ENCODE measurements at places on chromosomes 7 and 10.

- no peak for DNase-seq
Observed at GRCh38 chr7:139829775-139830117, 682 bp downstream of the TBXAS1 start.

DNA sequence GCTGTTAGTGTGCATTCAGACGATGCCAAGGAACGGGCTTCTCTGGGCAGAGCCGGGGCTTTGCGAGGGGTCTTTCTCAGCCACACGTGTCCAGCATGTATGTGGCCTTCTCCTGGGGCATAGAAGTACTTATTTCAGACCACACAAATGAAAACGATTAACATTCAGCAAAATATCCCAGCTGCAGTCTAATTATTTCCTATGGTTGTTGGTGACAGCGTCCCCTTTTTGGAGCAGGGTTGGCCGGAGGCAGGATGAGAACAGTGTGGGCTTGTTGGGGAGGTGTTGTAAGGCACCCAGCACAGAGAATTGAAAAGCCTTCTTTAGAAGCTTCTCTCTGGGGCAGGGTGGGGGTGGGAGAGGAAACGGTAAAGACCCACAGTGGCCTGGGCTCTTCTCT lies 54.2 kb downstream of the PTPRE start:
- DNase-seq = no peak

- DNase-seq = no peak
Observed at GRCh38 chr10:119546009-119546408, 3.5 kb upstream of the RGS10 start.

DNA sequence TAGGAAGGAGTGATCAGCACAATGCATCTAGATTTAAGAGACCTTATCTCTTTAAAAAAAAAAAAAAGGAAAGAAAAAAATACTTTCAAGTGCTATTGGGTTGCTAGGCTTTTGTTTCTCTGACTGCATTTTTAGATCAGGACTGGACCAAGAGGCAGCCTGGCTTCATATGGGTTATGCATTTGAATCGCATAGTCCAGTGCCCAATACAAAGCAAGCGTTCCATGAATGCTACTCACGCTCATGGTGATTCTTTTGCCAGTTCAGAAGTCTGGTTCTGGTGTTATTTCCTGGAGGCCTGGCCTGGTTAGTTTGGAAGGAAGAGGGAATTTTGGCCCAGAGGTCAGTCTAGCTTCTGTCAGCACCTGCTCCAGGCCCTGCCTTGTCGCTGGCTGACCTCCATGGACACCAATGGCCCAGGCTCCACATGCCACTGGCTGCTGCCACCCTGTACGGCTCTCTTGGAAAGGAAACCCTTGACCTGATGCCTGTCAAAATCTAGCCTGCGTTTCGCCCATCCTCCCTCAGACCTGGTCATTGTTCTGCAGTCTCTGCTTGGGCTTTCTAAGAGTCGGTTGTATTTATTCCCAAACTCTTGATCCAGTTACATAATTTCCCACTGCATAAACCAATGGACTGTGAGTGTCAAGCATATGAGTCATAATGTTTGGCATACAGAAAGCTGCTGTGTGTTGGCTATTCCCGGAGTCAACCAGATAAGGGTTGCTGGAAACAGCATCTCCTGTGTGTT lies 74.3 kb upstream of the MKX start:
- no peak for DNase-seq

DNA sequence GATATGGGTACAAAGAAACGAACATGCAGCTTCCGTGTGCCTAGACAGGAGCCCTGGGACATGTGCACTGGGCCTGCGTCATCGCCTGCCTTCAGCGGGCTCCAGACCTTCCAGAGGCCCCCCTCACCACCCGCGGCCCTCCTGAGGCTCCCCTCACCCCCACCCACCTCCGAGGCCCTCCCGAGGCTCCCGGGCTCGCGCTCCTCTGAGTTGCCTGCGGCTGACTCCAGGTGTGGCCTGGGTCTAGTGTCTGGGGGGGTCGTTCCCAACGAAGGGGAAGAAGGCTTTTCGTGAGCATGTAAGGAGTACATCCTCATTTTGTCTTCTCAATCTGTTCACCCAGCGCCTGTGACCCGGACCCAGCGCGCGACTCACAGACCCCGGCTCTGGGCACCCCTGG lies 177.3 kb upstream of the ZNF32 start:
- DNase-seq = no peak

DNA sequence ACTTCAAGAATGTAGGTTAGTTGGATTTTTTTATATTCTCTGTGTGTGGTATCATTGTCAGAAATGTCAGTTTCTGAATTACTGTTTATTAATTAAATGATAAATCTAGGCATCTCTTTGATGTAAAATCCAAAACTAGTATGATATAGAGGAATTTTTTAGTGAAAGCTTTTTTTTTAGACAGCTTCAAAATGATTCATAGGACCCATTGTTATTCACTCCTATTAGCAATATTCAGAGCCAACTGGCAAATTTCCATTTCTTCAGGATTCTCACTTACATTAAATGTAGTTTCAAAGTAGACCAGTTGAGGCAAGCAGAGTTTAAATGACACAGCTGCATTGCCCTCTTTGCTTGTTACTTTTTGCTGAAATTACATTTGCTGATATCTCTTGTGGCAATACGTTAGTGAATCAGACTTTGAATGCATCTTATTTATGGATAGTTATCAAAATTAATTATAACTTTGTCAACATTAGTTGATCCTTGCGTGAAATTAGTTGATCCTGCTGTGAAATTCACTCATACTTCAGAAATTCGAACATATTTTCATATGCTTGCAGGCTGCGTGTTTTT lies 20.3 kb downstream of the ZNF277 start:
- DNase-seq = no peak

GRCh38 chr7:5177060-5177459 lies 13.0 kb upstream of the WIPI2 start:
- no peak for DNase-seq

- DNase-seq = no peak
Observed at GRCh38 chr7:7274782-7275181, 92.4 kb downstream of the C1GALT1 start.

- DNase-seq = no peak
Observed at GRCh38 chr7:24800073-24800472, 42.8 kb upstream of the GSDME start.

DNA sequence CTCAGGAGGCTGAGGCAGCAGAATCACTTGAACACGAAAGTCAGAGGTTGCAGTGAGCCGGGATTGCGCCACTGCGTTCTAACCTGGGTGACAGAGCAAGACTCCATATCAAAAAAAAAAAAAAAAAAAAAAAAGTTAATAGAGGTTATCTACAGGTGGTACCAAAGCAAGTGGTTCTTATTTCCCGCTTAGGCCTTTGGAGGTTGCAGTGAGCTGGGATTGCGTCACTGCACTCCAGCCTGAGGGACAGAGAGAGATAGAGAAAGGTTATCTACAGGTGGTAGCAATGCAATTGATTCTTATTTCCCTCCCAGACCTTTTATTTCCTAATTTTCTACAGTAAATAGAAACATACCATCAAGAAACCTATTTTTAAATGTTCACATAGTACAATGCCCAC lies 98.2 kb downstream of the DLG5 start:
- DNase-seq = no peak

DNA sequence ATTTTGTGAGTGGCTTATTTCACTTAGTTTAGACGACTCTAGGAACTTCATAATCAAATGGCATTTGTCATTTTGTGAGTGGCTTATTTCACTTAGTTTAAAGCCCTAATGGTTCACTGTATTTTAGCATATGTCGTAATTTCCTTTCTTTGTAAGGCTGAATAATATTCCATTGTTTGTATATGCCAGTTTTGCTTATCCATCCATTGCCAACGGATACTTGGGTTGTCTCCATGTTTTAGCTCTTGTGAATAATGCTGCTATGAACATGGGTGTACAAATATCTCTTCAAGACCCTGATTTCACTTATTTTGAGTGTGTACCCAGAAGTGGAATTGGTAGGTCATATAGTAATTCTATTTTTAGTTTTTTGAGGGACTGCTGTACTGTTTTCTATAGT lies 31.8 kb downstream of the DOCK1 start:
- no peak for DNase-seq

- DNase-seq = no peak
Observed at GRCh38 chr10:87952612-87953011, 89.2 kb downstream of the PTEN start.

DNA sequence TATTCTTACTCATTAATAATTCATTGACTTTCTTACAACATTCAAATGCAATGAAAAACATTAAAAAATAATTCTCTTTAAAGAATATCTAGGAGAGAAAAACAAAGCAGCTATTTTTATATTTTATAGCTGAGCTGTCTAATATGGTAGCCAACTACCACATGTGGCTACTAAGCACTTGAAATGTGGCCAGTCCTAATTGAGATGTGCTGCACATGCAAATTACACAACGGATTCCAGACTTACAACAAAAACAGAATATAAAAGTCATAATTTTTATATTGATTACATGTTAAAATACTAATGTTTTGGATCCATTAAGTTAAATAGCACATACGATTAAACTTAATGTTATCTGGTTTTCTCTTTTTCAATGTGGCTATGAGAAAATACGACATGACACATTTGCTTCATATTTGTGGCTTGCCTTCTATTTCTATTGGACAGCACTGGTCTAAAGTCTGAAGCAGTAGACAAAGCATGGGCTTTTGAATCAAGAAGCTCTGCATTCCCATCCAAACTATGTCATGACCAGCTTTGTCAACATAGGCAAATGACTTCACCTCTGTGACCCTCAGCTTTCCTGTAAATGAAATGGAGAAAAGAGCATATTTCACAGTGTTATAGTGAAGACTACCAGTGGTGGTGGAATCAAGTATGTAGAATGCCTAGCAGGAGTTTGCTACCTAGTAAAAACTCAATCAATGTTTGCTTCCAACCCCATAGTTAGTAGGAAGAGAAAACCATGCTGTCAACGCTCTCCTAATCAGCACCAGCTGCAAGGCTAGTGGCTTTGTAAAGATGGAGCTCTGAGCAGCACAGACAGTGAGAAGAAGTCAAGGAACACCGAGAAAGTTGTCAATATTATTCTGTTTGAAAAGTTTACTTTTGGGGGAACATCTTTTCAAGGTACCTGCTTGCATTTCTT lies 37.1 kb upstream of the GDF10 start:
- DNase-seq = no peak

- no peak for DNase-seq
Observed at GRCh38 chr7:46385662-46386309, 464.7 kb upstream of the IGFBP3 start.

GRCh38 chr10:118672766-118673715 lies 77.6 kb upstream of the PRLHR start:
- DNase-seq = no peak

GRCh38 chr10:96400465-96400864 lies 41.7 kb upstream of the OPALIN start:
- no peak for DNase-seq

DNA sequence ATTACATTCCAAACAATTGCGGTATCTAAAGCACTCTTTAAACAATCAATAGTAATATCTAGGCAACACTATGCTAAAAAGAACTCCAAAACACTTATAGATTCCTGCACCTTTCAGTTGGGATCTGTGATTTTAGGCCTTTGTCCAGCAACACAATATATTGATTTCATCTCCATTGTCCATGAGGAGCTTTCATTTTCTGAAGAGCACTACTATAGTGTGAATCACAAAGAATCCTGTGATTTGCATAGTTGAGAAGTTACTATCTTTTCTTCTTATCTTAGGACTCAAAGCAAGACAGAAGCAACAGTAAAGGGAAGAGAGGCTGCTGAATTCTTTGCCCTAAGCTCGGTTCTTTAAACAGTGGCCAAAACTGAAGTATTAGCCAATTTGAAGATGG lies 846.8 kb downstream of the IPMK start:
- DNase-seq = no peak

GRCh38 chr7:73851410-73852338 lies 9.3 kb upstream of the TMEM270 start:
- no peak for DNase-seq

- no peak for DNase-seq
Observed at GRCh38 chr10:43884501-43885105, 235.9 kb upstream of the ZNF32 start.

DNA sequence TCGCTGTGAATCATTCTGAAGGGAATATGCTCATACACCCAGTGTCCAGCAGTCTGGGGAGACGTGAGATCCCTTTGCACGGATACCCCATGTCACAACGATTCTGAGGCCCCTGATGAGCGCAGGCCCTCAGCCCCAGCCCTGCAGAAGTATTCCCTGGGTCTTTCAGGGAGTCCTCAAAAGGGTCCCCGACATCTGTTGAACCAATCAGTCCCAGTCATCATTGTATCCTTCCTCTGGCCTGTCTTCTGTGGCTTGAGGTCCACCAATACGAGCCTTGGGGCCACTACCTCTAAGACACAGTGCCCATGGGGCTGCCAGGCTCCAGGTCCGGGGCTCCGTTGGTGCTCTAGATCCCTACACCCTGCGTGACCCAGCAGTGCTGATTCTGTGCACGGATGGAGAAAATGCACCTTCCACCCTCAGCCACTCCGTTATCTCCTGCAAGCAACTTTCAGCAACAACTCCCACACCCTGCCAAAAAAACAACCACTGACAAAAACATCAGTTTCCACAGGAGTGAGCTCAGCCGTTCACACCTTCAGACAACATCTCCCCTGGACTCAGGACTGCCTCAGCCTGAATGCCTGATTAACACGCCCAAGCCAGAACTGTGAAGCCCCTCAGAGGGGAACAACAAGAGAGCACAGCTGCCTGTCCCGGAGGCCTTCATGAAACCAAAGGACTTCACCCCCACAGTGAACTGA lies 46.9 kb upstream of the KDM7A start:
- DNase-seq = no peak

DNA sequence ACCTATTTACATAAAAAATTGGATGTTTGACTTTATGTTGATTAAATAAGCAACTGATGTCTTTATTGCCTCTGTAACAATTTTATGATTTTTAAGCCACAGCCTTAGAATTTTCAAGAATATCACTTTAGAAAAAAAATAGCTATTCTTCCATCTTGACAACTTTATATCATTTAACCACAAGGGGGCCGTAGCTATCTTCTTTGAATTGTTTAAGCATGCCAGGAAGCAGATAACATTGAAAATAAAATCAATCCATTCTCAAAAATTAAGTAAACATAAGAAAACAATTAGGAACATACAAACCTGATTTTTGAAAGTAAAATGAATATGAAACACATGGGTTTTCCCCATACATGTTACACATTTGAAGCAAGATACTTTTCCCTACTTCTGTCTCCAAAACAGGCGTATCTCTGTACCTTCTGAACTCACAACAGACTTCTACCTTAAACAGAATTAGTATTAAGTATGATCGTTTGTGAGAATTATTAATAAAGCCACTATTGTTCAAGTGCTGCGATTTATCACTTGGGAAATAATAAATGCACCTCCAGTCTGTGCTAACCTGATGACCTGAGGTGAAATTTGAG lies 209.0 kb downstream of the CACNA2D1 start:
- no peak for DNase-seq

- peak; percentile 8 for DNase-seq
Observed at GRCh38 chr7:129298268-129298893, 73.6 kb downstream of the AHCYL2 start.
